ENCODE measurements at places on chromosomes 16 and 17.

GRCh38 chr17:4703330-4703691 lies 626 bp downstream of the PELP1 start:
- DNase-seq: no peak

- DNase-seq: no peak
Measured at GRCh38 chr16:25716186-25716585, 24.4 kb downstream of the HS3ST4 start.

DNA sequence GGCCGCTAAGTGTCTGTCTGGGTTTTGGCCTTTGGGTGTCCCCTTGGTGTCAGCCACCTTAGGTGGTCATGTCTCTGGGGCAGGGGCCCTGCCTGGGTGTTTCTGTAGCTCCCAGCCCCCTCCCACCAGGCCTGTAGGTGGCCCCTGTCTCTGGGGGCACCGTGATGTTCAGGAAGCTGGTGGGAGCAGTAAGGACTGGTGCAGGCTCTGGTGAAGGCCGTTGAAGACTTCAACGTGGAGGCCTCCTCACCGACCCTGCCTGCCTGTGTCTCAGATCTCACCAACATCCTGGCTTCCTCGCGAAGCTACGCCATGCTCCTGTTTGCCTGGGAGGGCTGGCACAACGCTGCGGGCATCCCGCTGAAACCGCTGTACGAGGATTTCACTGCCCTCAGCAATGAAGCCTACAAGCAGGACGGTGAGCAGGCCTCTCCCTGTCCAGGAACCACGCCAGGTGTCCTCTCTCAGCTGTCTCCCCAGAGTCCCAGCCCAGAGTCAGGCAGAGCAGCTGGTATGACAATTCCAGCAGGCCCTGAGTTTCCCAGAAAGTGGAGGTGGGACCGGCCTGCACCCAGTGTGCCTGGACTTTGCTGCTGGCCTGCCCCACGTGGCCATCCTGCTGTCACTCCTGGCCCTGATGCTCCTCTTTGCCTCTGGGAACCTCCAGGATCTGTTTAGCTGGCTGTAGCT lies 2.8 kb downstream of the ACE start:
- no peak for DNase-seq

GRCh38 chr17:41824086-41824485 lies 11.3 kb downstream of the FKBP10 start:
- no peak for DNase-seq

DNA sequence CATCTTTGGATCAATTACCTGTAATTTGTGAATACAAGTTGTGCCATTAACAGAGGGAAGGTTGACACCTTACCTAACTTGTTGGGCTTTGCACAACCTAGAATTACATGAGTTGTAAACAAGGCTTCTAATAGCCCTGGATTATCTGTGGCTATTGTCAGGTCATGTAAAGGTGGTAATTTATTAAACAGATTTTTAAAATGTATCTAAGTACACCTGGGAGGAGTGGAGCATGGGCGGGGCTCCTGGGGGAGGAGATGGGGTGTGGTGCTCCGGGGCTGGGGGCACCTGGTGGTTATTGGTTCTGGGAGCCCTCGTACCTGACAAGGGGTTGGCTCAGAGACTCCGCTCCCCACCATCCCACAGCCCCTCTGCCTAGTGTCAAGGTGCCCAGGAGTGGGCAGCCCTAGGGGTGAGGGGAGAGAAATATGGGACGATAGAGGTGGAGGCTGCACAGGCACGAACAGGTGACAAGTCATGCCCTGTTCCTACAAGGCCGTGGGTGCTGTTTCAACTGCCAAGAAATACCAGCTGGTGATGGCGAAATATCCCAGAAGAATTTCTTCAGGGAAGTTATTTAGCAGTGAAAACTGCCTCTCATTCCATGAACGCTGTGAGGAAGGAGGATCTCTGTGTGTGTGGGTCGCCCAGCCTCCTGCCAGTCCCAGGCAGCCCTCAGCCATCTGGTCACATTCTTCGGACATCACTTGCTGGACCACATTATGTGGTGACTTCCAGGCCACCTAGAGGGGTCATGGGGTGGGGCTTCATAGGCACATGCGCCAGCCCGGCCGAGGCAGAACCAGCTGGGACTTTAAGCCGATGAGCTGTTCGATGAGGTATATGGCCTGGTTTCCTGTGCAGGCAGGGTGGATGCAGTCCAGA lies 55.5 kb upstream of the IRX3 start:
- no peak for DNase-seq

- no peak for DNase-seq
Measured at GRCh38 chr16:67936124-67936879, at the start of gene PSMB10. Gene PSMB10, minus strand, starts transcription at chr16:67936850. Its CDS starts 101 bp downstream, at chr16:67936749.

DNA sequence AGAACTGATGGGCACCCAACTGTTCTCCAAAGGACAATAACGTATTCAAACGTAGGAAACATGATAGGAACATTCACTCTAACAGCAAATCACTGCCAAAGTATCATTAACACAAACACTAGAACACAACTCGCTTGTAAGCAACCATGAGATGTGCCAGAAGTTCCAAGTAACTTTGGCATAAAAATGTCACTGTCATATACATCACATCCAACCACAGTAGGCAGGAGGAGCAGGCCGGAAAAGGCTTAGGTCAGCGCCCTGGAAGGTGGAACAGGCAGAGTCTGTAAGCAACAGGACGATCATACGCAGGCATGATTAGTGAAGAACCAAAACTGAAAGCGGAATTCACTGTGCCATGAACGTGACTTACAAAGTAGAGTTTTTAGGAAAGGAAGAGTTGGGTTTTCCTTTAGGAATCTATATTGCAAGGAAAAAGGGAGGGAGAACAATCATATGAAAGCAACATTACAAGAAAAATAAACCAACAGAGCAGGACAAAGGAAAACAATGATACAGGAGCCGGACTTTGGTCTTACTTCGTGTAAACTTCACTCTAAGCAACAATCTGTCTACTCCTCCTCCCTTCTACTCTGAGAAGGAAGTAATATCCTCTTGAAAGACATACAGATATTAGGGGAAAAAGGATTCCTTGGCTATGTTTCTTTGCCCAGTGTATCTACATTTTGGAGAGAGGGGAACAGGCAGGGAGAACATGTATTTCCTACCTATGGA lies 52.3 kb downstream of the YWHAE start:
- no peak for DNase-seq

- DNase-seq: no peak
Measured at GRCh38 chr16:28865722-28866453, 2.2 kb downstream of the SH2B1 start.

- DNase-seq: no peak
Measured at GRCh38 chr17:65074778-65075250, 18.3 kb upstream of the GNA13 start.

- no peak for DNase-seq
Measured at GRCh38 chr16:81612351-81613163, 166.5 kb upstream of the PLCG2 start.

GRCh38 chr17:2214047-2214928 lies 89.3 kb downstream of the SMG6 start:
- peak; percentile 52 for DNase-seq

GRCh38 chr16:12917246-12917645 lies 15.8 kb downstream of the SHISA9 start:
- DNase-seq: no peak

GRCh38 chr16:3825103-3825502 lies 55.4 kb downstream of the CREBBP start:
- no peak for DNase-seq

DNA sequence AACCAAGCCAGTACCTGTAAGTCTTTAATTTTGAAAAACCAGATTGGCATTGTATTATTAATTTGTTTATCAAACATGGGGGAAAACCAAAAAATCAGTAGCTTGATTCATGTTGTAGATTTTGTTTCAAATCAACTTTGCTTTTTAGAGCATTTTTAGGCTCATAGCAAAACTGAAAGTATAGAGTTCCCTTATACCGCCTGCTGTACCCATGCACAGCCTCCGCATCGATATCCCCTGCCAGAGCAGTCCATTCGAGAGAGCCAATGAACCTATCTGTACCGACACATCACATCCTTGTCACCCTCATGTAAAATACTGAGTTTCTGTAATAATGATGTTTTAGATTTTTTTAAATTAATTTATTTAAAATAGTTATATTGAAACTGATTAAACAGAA lies 16.2 kb upstream of the MRC2 start:
- no peak for DNase-seq

DNA sequence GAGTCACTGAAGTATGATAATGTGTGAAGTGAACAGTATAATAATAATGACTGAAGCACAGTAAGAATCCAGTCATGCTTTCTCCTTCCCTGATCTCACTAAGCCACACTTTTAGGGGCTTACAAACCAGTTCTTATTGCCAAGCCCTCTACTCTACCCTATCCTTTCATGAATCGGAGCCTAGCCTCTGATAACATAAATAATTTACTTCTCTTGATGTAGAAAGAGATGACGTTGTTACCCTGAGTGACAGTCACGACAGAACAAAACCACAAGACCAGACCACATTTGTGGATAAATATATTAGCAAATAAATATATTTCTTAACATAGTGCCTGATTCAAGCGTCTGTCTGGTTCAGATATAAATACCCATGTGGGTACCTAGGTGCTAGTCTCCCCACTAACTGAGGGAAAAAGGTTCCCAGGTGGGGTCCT lies 1.4 kb upstream of the SUPT4H1 start:
- DNase-seq: no peak

- no peak for DNase-seq
Measured at GRCh38 chr16:67229906-67230808, 3.2 kb downstream of the TMEM208 start.

GRCh38 chr16:51960931-51961330 lies 586.0 kb downstream of the TOX3 start:
- no peak for DNase-seq

DNA sequence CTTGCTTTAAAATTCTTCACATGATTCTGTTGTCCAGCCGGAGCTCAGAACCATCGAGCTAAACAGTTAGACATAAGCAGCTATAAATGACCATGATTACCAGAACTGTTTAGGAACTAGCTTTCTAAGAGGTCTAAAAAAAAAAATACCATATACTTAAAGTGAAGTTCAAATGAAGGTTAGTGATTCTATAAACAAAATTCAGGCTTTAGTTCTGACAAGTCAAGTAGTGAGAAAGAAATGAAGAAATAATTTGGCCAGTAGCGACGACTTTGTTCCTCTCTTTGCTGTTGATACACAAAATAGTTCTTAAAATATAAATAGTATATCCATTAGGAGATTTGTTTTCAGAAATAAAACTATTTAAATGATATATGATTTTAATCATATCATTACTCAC lies 27.7 kb downstream of the ABCA8 start:
- no peak for DNase-seq

DNA sequence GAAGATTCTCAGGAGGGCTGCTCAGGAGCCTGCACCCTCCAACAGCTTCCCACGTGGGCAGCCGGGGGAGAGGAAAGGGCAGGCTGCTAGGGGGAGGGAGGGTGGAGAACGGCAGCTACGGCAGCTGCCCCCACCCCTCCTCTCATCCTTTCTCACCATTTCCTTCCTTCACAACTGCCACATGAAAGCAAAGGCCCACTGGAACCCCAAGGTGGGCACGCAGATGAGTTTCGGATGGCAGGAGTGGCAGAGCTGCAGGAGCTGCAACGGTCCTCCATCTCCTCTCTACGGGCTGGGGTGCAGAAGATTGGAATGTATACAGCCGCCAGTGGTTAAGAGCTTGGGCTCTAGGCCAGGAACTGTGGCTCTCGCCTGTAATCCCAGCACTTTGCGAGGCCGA lies 77.7 kb downstream of the GAS7 start:
- DNase-seq: no peak

GRCh38 chr16:84618581-84619460 lies 943 bp upstream of the COTL1 start:
- DNase-seq: no peak

- no peak for DNase-seq
Measured at GRCh38 chr17:68255731-68256538, 8.1 kb downstream of the AMZ2 start.

DNA sequence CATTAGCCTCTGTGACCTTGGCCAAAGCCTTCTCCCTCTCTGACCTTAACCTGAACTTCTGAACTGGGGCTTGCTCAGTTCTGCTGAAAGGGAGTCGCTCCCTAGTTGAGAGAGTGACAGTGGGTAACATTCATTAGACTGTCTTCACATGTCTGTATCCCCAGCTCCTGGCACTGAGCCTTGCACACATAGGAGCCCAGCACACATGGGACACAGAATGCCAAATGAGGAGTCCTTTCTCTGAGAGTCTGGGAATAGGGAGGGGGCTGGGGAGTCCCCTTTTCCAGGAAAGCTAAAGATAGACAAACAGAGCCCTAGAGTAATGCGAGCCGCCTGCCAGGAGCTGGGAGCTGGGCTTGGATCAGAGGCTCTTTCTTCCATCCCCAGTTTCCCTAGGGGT lies 2.5 kb downstream of the TAC4 start:
- DNase-seq: peak; percentile 22

DNA sequence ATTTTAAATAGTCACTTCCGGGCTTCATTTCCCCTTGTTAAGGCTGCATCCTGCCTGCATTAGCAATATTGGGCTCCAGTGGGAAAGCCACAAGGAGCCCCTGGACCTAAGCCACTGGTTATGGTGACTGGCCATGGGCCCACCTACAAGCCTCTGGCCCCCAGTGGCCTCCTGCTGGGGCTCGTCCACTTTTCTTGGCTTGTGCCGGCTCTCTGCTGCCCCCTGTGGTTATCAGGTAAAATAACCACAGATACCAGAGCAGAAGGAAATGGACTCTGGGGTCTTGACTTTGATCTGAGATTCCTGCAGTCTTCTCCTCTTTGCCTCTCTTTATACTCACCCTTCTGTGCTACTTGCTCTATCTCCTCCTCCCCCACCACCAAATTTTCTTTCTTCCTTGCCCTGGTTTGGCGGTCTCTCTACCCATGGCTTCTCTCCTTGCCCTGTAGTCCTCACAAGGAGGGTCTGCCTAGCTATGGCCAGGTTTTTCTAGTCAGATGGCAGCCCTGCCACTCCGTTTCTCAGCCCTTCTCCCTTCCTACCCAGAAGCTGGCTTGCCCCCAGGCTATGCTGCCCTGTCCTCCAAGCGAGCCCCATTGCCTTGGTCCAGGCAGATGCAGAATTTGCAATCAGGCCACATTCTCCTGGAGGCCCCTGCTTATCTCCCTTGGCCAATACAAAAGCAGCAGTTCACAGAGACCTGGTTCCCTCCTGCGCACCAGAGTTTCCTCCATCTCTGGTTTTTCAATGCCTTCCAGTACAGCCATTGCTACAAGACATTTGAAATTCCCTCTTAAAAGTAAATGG lies 82.9 kb upstream of the RCVRN start:
- no peak for DNase-seq

All from thoracic aorta (tissue), 2 donors.